ENCODE measurements at places on chromosomes 11 and 22.

DNA sequence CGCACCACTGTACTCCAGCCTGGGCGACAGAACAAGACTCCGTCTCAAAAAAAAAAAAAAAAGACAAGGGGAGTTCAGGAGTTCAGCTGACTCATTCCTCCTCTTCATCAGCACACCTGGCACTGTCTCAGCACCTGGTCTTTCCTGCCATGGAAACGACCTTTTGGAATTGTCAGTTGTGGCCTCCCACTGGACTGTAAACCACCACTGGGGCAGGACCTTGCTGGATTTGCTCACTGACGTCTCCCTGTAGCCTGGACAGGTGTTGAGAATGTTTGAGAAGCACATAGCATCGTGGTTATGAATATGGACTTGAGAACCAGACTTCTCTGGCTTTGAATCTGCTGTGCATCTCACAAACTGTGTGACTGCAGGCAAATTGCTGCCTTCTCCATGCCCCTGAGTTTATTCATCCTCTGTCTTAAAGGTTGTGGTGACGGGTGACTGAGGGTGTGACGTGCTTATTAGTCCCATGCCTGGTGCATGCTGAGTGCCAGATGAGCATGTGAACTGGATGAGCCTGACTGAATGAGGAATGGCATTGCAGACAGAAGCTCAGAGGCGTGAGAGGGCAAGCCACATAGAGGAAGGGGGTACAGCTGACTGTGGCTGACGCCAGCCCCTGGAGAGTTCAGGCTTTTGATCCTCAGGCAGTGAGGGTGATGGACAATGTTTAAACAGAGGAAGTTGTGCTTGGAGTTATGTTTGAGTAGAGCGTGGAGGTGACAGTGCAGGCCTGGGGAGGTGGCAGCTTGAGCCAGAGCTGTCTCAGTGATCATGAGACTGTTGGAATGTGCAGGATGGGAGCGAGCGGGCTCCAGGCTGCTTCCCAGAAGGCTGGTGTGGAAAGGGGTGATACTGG, 12.7 kb downstream of the TOM1 start:
- DNase-seq: peak; percentile 33

- DNase-seq: no peak
Observed at GRCh38 chr22:42283278-42284201, 13.1 kb upstream of the TCF20 start.

DNA sequence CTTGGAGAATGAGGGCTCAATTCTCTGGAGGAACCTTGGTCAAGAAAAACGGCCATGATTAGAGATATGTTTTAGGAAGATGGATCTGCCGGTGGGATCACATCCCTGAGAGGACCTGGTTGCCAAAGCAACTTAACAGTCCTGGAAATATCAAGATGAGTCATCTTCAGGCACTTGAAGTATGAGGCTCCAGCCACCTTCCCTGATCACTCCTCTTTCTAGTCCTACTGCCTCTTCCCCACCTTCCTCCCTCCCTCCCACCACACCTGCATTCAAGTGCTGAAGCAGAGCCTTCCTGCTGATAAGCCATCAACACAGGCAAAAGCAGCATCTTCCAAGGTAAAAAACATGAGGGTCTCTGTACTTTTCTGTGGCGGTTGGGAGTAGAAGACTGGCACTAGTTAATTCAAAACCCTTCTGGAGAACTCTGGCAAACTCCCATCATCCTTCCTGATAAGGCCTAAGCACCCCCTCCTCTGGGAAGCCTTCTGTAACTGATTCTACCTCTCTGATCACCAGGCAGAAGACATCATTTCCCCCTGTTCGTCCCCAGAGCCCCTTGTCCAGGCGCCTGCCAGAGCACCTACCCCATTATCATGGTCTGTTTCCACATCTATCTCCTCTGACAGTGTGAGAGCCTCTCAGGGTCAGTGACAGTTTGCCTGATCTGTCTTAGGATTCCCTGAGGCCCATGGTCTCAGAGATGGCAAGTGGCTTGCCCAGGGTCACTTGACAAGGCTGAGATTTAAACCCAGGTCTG, 79.8 kb downstream of the CLPB start:
- no peak for DNase-seq

GRCh38 chr11:62922653-62923431, 1.7 kb upstream of the CHRM1 start:
- DNase-seq: no peak

GRCh38 chr11:16114431-16114830, 241.9 kb downstream of the SOX6 start:
- no peak for DNase-seq

Measured in body of pancreas (tissue), 4 donors.